B cell (primary cell): ENCODE measurements at places on chromosomes 11 and 22.

- DNase-seq: no peak
Observed at GRCh38 chr11:95968585-95968984, 44.7 kb upstream of the MTMR2 start.

DNA sequence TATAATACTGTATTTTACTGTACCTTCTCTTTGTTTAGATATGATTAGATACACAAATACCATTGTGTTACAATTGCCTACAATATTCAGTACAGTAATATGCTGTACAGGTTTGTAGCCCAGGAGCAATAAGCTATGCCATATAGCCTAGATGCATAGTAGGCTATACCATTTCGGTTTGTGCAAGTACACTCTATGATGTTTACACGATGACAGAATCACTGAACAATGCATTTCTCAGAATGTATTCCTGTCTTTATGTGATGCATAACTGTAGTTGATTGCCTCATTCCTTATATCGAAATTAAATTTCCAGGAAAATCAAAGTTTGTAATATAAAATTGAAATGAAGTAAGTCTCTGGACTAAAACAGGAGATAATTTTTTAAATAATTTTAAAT lies 49.3 kb upstream of the OR5P2 start:
- no peak for DNase-seq

GRCh38 chr11:47591764-47592163 lies 2.4 kb downstream of the C1QTNF4 start:
- no peak for DNase-seq

GRCh38 chr11:123771664-123772063 lies 17.3 kb upstream of the OR6X1 start:
- no peak for DNase-seq

GRCh38 chr11:94025690-94026394 lies 4.7 kb downstream of the HEPHL1 start:
- no peak for DNase-seq

DNA sequence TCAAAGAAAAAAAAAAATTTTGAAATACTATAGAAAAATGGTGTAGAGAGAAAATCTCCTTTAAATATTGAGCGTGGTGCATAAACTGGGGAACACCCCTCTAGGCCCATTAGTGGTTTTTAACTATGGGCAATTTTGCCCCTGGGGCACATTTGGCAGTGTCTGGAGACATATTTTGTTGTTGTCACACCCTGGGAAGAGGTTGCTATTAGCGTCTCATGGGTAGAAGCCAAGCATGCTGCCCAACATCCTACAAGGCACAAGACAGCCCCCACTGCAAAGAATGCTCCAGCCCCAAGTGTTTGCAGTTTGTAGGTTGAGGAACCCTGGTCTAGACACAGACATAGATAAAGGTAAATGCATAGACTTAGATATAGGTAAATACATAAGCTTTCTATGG lies 92.6 kb downstream of the KIAA1671 start:
- DNase-seq: no peak

DNA sequence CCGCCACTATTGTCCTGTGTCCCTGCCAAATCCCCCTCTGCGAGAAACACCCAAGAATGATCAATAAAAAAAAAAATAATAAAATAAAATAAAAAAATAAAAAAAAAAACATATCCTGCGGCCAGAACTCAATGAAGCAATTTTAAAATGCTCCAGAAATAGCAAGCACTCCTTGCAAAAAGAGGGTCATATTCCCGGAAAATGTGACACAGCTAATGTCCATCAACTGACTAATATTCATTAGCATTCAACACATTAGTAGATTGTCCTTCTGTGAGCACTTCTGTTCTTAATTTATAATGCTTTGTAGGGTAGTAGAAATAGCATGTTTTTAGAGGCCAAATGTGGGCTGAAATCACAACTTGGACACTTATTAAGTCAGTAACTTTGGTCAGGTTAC lies 252.3 kb upstream of the SESN3 start:
- no peak for DNase-seq

DNA sequence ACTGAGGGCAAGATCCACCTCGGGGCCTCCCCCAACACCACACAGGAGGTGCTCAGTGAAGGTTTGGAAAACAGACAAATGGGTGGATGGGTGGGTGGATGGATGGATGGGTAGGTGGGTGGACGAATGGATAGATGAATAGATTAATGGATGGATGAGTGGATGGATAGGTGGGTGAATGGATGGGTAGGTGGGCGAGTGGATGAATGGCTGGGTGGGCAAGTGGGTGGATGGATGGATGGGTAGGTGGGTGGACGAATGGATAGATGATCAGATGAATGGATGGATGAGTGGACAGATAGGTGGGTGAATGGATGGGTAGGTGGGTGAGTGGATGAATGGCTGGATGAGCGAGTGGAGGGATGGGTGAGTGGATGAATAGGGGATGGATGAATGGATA lies 863 bp upstream of the PRR33 start:
- no peak for DNase-seq

GRCh38 chr11:104876861-104877431 lies 21.3 kb downstream of the CASP12 start:
- peak; percentile 66 for DNase-seq

DNA sequence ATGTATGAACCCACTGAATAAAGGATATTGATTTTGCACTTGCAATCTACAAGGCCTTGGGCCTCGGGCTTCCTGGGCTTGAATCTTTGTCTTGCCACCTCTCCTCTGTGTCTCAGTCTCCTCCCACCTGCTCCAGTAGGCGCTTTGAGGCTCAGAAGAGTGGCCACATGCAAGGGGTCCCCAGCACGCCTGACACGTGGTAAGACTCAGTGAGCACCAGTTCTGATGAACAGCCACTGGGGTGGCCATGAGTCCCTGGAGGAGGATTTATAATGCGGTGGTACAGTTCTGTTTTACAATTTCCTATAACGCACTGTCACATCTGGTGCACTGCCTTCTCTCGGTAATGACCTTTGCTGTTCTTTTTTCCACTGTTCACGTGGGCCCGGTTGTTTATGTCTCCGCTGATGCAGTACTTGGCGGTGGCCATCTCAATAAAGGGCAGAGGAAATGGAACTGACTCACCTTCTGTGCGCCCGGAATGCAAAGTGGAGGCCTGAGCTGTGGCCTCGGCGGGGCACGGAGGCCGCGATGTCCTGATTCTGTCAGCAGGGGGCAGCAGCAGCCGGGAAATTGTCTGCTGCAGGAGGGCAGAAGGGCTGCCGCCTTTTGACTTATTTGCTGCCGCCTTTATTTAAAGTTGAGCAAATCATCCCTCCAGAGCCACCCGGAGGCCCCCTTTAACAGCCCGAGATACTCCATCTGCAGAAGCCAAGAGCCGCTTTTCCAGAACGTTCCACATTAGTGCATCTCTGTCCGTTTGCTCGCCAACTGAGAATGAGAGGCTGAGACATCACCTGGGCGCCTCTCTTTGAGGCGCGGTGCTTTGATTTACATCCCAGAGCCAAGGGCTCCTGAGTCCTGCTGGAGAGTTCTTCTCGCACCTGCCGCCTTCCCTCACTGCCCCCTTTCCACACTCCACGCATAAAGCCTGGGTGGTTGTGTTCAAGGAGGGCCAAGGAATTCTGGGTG lies 6.0 kb upstream of the IFT27 start:
- DNase-seq: peak; percentile 86

GRCh38 chr11:7531011-7531410 lies 17.2 kb downstream of the PPFIBP2 start:
- DNase-seq: peak; percentile 50

- DNase-seq: no peak
Observed at GRCh38 chr11:106077609-106078455, at the start of gene AASDHPPT. TSS of gene AASDHPPT (plus strand) at chr11:106077662. CDS start at chr11:106077711, 49 bp downstream.

DNA sequence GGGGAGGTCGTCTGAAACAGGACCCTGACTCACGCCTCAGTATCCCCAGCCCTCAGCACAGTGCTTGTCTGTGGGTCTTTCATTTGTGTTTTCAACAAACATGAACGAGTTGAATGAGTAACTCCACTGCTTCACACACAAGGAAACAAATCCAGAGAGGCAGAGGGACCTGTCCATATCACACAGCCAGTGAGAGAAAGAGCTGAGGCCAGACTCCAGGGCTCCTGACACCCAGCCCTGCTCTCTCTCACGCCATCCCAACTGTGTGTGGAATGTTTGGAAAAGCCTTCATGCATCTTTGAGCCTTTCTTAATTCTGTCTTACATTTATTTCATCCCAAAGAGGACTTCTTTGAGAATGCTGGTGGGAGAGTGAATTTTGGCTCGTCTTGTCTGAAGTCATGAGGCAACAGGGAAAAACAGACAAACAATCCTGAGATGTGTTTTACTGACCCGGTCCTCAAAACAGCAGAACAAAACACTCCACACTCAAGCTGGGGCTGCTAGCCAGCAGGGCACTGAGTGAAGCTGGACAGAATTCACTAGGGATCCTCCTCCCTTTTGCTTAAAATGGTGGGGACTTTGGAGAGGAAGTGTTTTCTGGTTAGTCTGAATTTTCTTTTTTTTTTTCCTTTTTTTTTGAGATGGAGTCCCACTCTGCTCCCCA lies 19.7 kb upstream of the ALG8 start:
- DNase-seq: no peak

DNA sequence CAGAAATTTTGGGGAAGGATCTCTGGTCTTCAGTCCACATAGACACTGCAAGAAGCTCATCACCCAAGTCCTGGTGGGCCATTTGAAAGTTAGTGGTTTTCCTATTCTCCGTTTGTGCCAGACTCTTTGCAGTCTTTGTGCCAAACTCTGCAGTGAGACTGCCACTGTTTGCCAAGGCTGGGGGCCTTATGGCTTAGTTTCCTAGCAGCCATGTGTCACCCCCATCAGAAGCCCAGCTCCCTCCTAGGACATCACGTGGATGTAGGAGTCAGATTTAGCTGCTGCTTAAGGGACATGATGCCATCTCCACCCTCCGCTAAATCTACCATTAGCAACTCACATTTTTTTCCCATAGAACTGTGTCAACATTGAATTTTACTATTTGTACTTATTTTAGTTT lies 220.0 kb downstream of the C11orf91 start:
- DNase-seq: no peak

GRCh38 chr22:47060718-47061117 lies 298.3 kb downstream of the TBC1D22A start:
- DNase-seq: no peak

- DNase-seq: no peak
Observed at GRCh38 chr11:98455500-98456307, 565.0 kb upstream of the CNTN5 start.
